ENCODE measurements at places on chromosomes 16 and 17.

DNA sequence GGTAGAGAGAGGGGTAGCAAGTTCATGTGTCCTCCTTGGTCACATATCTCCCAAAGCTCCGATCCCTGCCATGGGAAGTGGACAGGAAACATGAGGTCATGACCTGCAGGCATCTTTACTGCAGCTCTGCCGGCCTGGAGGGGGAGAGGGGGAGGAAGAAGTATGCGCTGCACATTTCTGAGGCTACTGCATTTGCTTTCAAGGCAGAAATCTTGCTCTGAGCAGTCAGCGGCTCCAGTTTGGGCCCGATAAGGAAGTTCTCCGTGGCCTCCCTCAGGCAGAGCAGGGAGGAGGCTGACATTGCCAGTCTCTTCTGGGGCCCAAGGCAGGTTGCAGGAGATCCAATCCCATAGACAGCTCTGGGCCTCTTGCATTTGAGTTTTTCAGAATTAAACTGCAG lies 1.5 kb upstream of the NHERF1 start:
- DNase-seq: no peak

- DNase-seq: no peak
Measured at GRCh38 chr17:41695954-41696757, 7.5 kb downstream of the EIF1 start.

DNA sequence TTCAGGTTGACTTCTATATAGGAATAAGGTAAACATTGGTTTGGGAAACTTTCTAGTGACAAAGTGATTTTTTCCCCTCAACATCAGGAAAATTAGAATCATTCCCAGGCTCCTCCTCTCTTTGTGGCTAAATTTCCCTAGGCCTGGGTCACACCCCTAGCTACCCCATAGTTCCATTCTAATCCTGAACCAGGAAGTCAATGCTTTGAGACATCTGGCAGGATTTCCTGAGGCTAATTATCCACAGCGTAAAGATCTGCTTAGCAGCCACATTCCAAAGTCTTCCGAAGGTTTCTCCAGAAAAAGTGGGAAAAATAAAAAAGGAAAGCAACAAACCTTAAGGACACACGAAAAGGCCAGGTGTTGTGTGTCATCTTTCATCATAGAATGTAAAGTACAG lies 60.3 kb upstream of the CORO6 start:
- DNase-seq: no peak

DNA sequence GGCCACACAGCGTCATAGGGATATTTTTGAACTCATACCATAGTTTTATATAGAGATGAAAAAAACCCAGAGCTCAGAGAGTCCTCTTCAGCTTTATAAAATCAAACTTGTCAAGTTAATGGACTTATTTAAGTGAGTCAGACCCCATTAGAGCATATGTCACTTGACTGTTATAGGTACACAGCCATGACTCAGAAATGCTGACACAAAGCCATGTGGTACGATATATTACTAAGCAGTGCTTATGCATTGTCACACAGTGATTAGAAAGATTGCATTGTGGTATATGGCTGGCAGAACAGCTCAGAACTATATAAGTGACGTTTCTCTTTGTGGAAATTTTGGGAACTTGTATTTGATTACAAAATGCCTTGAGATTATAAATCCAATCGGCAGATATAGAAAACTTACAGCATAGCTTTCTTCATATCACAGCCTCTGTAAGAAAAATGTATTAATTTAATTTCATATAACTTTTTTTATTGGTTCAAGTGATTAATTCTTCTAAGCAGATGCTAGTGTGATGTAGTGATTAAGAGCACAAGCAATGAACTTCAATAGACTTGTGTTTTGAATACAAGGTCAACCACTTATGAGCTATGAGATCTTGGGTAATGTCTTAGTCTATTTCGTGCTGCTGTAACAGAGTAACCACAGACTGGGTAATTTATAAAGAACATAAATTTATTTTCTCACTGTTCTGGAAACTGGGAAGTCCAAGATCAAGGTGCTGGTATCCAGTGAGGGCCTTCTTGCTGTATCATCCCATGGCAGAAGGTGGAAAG lies 25.8 kb upstream of the GINS3 start:
- DNase-seq: no peak

DNA sequence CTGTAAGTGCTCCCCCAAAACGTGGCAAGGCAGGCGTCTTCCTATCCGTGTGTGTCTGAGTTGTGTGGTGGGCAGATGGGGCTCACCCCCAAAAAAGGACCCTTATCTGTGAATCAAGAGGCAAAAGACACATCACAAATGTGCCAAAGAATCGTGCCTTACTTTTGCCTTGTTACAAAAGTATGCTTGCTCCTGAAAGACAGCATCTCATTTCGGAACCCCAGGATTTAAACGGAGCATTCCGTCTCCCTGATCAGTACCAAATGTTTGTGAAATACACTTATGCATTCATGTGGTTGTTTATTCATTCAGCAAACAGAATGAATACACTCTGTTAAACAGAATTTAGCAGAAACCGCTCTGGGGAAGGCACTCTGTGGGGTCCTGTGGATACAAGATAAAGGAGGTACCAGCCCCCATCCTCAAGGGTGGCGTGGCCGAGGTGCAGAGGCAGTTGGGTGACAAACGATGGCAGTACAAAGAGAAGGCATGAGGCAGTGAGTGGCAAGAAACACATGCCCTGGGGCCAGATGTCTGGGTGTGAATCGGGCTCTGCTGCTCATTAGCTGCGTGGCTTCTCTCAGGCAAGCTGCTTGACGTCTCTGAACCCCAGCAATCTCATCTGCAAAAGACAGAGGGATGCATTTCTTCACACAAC lies 654 bp downstream of the WFDC1 start:
- no peak for DNase-seq

- no peak for DNase-seq
Measured at GRCh38 chr17:63963123-63963522, 9.6 kb downstream of the SCN4A start.

- no peak for DNase-seq
Measured at GRCh38 chr16:11143372-11144035, 112.5 kb downstream of the SOCS1 start.

GRCh38 chr16:20735490-20735889 lies 6.1 kb downstream of the THUMPD1 start:
- DNase-seq: no peak

GRCh38 chr17:56652628-56653027 lies 59.1 kb downstream of the NOG start:
- DNase-seq: no peak

GRCh38 chr16:75216127-75216526 lies 2.7 kb upstream of the CTRB1 start:
- DNase-seq: no peak

DNA sequence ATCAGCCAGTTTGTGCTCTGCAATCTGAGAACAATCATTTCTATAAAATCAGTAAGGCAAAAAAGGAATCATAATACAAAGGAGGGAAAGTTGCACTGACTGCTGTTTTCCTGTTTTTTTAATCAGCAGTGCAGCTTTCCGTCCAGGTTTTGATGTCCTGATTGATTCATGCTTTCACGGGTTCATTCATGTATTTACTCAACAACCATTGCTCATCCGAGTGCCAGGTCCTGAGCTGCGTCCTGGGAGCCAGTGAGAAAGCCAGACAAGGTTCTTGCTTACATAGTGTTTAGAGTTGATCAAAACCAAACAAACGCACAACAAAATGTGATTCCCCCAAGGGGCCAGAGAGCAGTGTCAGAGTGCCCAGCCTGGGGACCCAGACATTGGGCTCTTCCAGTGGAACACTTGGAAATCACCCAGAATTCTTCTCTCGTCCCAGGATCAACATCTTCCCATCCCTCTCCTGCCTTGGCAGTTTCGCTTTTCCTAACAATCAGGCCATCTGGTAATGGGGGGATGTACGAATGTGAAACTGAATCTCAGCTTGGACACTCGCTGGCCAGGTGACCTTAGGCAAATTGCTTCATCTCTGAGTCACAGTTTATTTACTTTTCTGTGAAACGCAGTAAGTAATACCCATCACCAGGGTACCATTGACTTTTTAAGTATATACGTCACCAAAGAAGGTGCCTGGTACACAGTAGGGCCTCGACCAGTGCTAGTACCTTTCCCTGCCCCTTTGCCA lies 13.3 kb upstream of the C1QL1 start:
- DNase-seq: no peak

DNA sequence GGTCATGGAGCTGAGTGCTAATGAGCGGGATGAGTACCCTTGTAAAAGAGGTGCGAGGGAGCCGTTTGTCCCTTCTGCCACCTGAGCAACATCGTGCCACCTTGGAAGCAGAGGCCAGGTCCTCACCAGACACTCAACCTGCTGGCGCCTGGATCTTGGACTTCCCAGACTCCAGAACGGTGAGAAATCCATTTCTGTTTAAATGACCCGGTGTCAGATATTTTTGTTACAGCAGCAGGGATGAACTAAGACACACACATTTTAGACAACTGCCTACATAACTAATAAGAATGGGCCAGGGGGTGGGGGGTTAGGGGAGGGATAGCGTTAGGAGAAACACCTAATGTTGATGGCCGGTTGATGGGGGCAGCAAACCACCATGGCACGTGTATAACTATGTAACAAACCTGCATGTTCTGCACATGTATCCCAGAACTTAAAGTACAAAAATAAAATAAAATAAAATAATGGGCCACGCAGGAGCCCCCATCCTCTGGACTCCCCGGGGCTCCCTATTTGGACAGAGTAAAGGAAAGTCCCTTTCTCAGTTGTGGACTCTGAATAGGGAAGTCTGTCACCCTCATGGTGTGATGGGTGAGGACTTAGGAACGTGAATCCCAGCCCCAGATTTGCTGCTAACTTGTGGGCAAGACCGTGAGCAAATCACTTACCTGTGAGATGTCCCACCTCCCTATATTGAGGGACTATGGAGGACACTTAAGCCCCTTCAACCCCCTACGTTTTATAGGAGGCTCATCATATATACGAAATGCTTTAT lies 60.6 kb upstream of the DNAH17 start:
- DNase-seq: no peak

DNA sequence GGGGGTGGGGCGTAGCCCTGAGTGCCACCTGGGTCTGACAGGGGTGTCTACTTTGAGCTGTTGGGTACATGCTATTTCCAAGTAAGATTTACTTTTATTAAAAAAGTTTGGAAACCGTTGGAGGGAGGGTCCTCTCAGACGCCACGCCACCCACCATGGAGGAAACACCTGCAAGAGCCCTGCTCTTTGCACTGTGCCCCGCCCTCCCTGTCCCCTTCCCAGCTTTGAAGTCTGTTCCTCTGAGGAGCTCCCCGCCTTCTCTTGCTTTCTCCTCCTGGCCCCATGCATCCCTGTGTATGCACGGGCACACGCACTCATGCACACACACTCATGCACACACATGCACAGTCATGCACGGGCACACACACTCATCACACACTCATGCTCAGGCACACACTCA lies 15.5 kb downstream of the ADGRG1 start:
- no peak for DNase-seq

DNA sequence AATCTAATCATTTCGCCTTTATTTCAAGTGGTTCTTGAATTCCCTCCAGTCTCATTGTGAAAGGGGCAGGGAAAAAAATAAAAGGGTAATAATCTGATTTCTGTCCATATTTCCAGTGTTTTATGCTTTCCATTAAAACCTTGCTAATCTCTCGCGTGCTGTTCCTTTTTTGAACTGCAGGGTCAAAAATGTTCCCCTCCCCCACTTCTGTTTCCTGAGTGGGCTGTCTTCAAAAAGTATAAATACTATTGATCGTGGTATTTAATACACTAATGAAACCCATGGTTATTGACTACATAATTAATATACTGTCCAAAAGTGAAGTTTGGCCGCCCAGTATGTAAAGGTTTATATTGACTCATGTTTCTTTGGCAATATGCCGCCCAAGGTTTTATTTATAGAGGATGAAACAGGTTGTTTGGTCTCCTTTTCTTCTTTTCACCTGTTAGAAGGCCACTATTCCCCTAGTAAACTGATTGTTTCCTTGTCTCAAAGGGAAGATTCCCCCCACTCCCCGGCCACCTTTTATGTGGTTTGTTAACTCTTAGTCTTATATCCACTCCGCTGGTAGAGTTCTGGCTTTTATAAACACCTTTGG lies 69.7 kb downstream of the RPA1 start:
- DNase-seq: no peak

- DNase-seq: no peak
Measured at GRCh38 chr16:31875928-31876547, 2.4 kb downstream of the ZNF267 start.

DNA sequence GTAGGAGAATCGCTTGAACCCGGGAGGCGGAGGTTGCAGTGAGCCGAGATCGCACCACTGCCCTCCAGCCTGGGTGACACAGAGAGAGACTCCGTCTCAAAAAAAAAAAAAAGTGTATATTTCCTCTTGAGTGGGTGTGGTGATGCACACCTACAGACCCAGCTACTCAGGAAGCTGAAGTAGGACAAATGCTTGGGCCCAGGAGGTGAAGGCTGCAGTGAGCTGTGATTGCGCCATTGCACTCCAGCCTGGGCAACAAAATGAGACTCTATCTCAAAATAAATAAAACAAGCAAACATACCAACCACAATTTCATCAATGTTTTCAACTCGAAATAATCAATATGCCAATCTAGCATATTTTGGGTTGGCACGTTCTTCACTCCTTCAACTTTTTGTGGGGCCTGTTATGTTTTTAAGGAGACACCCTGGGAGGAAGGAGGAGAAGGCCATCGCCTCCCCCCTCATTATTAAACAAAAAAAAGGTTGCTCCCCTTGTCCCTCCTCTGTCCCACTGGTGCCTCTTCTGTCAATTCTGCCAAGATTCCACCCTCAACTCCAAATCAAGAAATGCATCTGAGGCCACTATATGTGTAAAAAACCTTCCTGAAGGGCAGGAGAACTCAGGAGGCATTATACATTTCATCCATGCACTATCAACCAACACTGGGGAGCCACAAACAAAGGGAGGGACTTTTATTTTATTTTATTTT lies 52.4 kb upstream of the ATF7IP2 start:
- no peak for DNase-seq

- DNase-seq: no peak
Measured at GRCh38 chr17:78343187-78343542, 16.7 kb downstream of the SOCS3 start.

- DNase-seq: no peak
Measured at GRCh38 chr16:54577651-54578128, 291.1 kb upstream of the IRX3 start.

GRCh38 chr16:15398618-15399316 lies 3.2 kb downstream of the MPV17L start:
- DNase-seq: no peak

DNA sequence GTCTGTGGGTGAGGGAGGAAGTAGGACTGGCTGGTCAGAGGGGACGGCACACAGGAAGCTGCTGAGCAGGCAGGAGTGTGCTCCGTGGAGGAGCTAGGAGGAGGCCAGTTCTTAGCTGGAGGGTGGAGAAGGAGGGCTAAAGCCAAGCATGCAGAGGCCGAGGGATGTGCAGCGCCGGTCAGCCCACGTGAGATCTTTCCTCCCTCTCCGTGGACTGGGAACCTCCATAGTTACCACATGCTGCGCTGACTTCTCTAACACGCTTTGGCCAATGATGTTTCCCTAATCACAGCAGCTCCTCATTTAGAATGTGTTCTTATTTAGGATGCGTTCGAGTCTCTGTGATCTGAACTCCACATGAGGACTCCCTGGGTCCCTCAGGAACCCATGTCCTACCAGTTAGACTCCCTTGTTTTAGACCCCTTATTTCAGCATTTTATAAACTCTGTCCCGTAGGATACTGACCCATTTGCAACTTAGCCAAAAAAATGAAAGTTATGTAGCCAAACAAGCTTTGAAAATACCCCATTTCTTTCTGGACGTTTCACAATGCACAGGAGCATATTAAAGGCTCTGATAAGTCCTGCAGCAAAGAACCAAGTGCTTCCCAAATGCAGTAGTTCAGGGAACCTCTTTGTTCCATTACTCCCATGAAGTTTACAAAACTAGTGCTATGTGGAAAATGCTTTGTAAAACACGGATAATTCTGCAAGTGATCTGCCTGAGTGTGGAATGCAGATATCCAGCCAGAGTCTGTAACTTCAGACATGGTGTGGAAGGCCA lies 51.4 kb downstream of the IRF8 start:
- no peak for DNase-seq

GRCh38 chr16:23901178-23902033 lies 65.6 kb downstream of the PRKCB start:
- DNase-seq: no peak

Data from esophagus squamous epithelium (tissue), 5 donors.